ENCODE measurements at places on chromosomes 2 and 18.

GRCh38 chr2:8219631-8220355 is 462.1 kb upstream of the ID2 start:
- DNase-seq, result no peak

DNA sequence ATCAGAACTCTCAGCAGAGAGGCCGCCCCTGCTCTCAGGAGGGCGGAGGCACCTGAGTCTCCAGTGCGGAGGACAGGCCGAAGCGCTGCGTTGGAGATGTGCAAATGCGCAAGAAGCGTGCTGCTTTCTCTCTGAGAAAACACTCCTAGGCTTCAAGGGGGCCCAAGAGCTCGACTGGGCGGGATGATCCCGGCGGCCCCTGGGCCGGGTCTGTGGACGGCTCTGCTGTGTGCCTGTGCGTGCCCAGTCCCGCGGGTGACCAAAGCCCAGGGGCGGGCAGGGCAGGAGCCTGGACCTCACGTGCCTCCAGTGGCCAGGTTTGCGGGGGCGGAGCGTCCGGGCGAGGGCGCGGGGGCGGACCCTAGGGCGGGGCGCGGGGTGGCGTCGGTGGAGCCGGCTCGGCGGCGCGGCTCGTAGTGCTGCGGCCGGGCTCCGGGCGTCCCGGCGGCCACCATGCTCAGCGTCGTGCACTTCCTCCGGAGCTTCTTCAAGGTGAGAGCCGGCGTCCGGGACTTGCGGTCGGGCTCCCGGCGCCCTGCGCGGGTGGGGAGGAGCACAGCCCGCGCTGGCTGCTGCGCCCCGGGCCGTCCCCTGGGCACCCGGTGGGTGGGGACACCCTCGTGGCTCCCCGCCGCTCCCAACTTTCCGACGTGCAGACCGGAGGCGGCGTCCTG is at the start of gene ARHGEF4:
Gene ARHGEF4, plus strand, starts transcription at position 414 of the 674 bp plus-strand sequence. Its CDS starts 40 bp downstream, at position 454.
- no peak for DNase-seq

DNA sequence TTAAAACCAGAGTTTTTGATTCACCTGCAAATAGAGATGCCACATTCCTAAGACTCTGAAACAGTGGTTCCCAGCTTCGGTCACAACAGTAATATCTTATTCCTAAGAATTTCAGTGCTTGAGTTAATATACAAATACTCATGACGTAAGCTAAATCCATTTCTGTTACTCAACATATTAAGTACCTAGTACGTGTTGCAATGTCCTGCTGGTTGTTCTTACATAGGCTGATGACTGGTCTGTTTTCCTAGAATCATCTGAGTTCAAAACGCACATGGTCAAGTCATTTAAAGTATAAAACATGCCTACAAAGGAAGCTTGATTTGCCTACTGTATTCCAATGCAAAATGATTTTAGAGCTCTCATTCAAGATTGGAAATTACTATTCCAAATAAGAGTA is 7.2 kb downstream of the NCL start:
- no peak for DNase-seq

DNA sequence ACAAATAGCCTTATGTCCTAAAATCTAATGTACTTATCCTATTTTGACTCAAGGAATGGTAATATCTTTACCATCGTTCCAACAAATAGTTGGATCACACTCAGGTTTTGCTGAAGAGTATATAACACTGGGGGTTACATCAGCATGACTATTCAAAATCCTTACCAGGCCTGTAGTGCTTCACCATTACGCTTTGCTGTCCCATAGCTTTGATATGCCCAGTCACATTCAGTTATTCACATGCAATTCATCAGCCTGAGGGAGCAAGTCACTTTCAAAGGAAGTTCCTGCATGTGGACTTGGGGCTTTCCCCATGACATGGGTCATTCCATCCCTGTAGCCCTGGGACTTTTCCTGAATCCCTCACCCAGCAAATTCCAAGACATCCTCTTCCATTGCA is 39.6 kb downstream of the FTCDNL1 start:
- DNase-seq, result no peak

- DNase-seq, result no peak
Observed at GRCh38 chr2:204340511-204340910, 204.8 kb upstream of the PARD3B start.

GRCh38 chr18:55585920-55586561 is 2.0 kb downstream of the TCF4 start:
- DNase-seq, result no peak

GRCh38 chr2:103139628-103140268 is 377.9 kb downstream of the TMEM182 start:
- no peak for DNase-seq

GRCh38 chr2:68237976-68238580 is 14.3 kb downstream of the PPP3R1 start:
- no peak for DNase-seq

- DNase-seq, result no peak
Observed at GRCh38 chr2:38077431-38077769, 1.4 kb upstream of the CYP1B1 start.

All from cortex of kidney (tissue), 1 donor.